ENCODE measurements at places on chromosomes 16 and 17. TPM values are rescaled to one million over a fixed set of nuclear protein-coding genes. Genes with fewer than 3 reads are reported as not detected.

DNA sequence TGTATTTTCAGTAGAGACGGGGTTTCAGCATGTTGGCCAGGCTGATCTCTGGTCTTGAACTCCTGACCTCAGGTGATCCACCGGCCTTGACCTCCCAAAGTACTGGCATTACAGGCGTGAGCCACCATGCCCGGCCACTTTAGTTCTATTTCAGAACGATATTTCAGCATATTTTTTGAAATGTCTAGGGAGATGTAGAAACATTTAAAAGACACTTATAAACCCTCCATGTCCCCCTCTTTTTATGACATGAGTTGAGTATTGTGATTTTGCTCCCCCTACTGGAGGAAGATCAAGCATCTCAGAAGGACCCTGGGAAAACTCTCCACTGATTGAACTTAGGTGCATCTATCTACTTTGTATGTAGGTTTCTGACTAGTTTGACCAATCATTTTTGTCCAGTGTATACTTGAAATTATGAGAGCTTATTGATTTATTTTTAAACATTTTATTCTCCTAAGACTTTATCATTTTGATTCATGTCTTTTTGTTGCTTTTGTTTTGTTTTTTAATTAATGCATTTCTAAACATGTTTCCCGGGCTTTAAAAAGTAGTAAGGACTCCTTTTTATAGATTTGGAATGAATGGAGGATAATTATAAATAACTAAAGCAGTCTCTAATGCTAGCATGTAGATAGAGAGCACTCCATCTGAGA is 105.1 kb downstream of the CHD9 start:
- DNase-seq, result no peak

- no peak for DNase-seq
Measured at GRCh38 chr16:82061861-82062525, 26.9 kb downstream of the HSD17B2 start.

DNA sequence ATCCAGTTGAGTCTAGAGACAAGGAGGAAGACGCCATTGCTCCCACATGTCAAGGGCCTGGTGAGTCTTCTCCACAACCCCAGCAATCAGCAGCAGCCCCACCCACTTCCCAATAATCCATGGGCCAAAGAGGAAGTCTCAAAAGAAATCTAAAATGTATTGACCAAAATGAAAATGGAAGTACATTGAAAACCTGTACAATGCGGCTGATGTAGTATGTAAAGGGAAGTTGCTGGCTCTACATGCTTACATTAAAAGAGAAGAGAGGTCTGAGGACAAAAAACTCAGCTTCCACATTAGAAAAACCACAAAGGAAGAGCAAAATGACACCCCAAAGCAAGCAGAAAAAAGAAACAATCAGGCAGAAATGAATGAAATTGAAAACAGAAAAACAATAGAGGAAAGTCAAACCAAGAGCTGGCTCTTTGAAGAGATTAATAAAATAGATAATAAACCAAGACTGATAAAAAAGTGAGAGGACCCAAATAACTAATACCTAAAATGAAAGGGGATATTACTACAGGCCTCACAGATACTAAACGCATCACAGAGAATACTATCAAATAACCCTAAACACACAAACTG is 100.6 kb upstream of the METRNL start:
- no peak for DNase-seq

KCNJ16 gene
- 5.3 TPM for total RNA-seq
